GM12864 (cell line): ENCODE measurements at places on chromosomes 3 and 15.

GRCh38 chr3:63470745-63471144 lies 181.7 kb upstream of the SNTN start:
- DNase-seq: no peak

- DNase-seq: no peak
Observed at GRCh38 chr15:92968926-92969651, 69.0 kb downstream of the CHD2 start.

GRCh38 chr3:49530231-49530630 lies 24.0 kb upstream of the BSN start:
- no peak for DNase-seq

GRCh38 chr15:62391641-62392262 lies 226.7 kb upstream of the C2CD4B start:
- DNase-seq: no peak

GRCh38 chr3:133949438-133949837 lies 53.8 kb upstream of the RAB6B start:
- DNase-seq: no peak

GRCh38 chr15:51589881-51590568 lies 32.5 kb downstream of the DMXL2 start:
- no peak for DNase-seq

DNA sequence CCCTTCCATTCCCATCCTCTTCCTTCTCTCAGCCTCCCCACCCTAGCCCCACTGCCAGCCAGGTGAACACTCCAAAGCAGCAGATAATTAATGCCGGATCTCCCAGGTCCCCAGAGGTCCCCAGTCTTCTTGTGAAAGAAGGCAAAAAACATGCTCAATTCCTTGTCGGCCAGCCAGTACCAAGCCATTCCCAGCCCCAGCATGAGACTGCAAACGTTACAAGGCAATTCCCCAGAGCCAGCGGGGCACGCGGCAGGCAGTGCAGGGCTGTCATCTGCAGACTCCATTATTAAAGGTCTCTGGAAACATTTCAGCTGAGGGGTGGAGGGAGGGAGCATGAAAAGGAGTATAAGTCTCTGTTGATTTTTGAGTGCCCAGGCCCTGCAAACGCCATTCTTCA lies 117.8 kb downstream of the XXYLT1 start:
- DNase-seq: no peak

DNA sequence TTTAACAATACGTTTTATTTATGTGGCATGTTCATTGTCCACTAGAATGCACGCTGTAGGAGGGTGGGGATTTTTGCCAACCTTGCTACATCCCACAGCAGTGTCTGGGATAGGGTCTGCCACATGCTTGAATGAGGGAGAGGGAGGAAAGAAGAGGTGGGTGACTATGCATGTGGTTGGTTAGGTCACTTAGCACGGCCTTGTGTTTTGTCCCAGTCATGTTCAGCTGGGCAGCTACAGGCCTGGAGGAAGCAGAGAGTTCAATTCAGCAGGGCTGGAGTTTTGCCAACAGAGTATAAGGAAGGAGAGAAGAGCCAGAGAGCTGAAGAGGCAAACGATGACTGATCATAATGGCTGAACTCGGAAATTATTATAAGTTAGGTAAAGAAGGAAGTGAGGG lies 268.4 kb upstream of the NSMCE3 start:
- no peak for DNase-seq

DNA sequence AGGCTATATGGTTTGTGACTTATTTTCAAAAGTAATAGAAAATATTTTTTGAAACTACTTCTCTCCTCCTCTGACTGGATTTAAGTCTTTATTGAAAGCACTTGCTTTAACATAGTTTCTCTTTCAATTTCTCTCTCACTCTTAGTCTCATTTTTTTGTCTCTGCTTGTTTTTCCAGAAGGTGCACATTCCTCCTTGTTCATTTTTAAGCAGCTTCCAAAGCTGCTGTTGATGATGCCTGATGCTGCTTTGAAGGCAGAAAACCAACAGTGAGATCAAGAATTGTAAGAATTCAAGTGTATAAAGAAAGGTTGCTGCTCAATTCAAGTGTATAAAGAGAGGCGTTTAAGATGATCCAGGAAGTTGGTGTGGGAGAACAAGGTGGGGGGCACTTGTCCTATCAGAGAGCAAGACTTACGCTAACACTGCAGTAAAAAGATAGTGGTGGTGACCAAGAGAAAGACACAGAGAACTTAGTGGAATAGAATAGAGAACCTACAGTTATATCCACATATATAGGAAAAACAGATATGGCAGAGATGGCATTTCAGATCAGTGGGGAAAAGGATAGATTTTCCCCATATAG lies 12.1 kb downstream of the NR2C2 start:
- no peak for DNase-seq

- DNase-seq: no peak
Observed at GRCh38 chr3:18079739-18080138, 337.3 kb upstream of the TBC1D5 start.

- no peak for DNase-seq
Observed at GRCh38 chr3:12437861-12438260, 46.4 kb upstream of the TSEN2 start.

- no peak for DNase-seq
Observed at GRCh38 chr3:99487894-99488293, 150.5 kb upstream of the COL8A1 start.

DNA sequence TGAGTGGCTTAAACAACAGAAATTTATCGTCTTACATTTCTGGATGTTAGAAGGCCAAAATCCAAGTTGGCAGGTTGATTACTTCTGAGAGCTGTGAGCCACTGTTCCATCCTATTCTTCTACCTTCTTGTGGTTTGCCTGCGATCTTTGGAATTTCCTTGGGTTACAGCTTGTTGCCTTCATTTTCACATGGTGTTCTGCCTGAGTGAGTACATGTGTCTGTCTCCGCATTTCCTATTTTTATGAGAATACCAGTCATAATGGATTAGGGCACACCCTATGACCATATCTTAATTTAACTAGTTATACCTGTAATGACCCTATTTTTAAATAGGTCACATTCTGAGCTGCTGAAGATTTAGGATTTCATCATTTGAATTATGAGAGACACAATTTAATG lies 294.3 kb downstream of the CNTN4 start:
- DNase-seq: no peak

DNA sequence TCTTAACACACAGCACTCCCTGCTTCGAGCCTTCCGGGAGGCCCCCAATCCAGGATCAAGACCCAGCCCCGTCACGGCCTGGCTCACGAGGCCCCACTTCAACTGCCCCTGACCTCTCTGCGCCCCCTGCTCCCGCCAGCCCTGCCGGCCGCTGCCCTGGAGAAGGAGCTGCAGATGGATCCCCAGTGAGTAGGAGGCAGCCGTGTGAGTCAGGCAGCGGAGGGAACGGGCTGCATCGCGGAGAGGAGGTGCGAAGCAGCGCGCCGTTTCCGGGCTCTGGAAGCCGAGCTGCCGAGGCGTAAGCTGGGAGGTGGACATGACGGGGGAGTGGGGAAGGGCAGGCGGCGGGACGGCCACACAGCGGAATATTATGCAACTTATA lies 133.4 kb downstream of the TPRA1 start:
- DNase-seq: no peak

DNA sequence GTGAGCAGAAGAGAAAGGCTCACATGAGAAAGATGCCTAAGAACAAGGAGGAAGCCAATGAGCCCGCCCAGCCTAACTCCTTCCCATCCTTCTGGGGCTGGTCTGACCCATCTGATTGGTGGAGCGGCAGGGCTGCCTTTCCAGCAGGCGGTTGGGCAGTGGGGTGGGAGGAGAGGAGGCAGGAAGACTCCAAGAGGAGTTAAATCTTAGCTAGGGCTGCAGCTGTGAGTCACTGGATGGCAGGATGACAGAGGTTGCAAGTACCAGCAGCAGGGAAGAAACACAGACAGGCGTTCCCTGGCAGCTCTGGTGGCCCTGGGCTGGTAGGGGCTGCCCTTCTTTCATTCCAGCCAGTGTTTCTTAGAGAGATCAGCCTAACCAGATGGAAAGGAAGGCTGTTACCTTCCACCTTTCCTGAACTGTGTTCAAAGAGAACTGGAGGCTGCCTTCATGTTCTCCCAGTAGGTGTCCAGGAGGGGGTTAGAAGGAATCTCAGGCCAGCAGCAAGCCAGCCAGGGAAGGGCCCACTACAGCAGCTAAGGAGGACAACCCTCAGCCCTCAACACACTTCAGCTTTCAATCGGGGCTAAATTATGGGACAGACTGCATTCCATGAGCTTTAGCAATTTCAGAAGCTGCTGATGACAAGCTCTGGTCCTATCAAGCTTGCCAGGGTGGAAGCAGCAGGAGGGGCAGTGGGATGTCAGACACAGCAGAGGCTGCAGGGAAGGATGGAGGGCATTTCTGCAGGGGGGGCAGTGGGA lies 50.3 kb downstream of the CHSY1 start:
- DNase-seq: no peak

DNA sequence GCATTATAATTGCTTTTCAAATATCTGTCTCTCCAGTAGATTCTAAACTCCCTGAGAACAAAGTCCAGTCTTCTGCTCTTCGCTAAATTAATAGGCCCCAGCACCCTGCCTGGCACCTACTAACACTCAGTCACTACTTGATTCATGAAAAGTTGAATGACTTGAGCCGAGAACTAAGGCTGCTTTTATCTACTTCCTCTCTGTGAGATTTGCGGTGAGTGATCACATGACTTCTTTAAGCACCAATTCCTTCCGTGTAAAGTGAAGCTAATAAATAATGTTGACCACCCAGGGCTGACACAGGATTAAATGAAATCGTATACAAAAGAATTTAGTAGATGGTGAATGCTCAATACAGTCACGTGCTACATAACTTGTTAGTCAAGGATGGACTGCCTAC lies 44.6 kb upstream of the PGPEP1L start:
- no peak for DNase-seq

GRCh38 chr15:59751552-59752413 lies 62.7 kb upstream of the BNIP2 start:
- DNase-seq: no peak

DNA sequence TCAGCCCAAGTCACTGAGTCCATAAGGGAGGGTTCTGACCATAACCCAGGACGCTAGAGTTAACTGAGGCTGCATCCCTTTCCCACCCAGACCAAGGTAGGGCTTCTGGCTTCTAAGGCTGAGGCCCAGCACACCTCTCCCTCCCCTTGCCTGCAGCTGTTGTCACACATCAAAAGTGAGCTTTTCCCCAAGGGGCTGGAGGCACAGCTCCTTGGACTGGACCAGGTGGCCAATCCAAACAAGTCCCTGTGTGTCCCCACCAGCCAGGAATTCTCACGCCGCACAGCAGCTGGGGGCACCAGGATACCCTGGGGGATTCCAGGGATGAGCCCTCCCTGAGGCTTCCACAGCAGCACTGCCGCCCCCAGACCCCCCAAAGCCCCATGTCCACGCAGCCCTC lies 22.3 kb upstream of the ISLR2 start:
- no peak for DNase-seq

GRCh38 chr3:186308549-186308948 lies 53.5 kb downstream of the DGKG start:
- DNase-seq: no peak

GRCh38 chr15:76060118-76060989 lies 569 bp downstream of the TMEM266 start:
- DNase-seq: peak; percentile 15

GRCh38 chr15:100601163-100601562 lies 821 bp downstream of the LINS1 start:
- DNase-seq: no peak

- DNase-seq: no peak
Observed at GRCh38 chr15:65916041-65916663, 46.9 kb downstream of the RAB11A start.

DNA sequence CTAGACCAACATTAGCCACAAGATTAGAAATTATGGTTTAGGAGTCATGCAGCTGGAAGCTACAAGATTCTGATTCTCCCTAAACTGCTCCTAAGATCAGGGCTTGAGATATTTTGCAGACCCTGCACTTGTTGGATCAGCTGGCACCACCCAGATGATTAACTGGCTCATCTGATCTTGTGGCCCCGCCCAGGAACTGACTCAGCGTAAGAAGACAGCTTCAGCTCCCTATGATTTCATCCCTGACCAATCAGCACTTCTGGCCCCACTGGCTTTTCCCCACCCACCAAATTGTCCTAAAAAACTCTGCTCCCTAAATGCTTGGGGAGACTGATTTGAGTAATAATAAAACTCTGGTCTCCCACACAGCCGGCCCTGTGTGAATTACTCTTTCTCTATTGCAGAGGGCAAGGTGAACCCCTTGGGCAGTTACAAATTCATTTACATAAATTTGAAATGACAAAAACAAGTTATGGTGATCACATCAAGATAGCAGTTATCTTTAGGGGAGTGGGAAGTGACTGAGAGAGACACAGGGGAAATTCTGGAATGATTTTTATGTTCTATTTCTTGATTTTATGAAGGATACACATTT lies 76.5 kb downstream of the CD200R1L start:
- DNase-seq: no peak

- no peak for DNase-seq
Observed at GRCh38 chr3:136694321-136694720, 57.9 kb downstream of the STAG1 start.

- DNase-seq: no peak
Observed at GRCh38 chr3:188721990-188722389, 449.8 kb upstream of the TPRG1 start.

DNA sequence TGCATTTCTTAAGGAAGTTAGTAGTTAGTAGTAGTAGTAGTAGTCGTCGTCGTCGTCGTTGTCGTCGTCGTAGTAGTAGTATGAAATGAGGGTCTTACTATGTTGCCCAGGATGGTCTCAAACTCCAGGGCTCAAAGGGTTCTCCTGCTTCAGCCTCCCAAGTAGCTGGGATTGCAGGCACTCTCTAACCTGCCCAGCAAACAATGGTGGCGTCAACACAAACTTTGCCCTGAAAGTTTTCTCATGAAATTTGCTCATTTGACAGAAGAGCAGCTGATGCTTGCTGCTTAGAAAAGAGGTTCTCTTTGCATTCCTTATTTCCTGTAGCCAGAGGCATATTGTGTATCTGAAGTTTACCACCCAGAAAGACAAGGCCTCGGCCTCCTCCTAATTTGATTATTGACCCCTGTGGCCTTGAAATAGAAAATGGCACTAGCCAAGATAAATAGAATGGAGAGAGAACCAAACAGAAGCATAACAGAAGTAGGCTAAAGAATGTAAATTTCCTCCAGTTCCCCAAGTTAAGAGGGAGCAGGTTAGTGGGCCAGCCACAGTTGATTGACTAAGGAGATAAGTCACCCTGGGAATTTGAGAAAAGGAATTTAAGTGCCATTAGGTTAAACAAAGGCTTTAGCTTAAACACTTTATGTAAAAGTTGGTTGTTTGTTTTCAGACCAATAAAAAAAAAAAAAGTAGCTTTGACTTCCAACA lies 166.2 kb upstream of the ROBO2 start:
- no peak for DNase-seq

DNA sequence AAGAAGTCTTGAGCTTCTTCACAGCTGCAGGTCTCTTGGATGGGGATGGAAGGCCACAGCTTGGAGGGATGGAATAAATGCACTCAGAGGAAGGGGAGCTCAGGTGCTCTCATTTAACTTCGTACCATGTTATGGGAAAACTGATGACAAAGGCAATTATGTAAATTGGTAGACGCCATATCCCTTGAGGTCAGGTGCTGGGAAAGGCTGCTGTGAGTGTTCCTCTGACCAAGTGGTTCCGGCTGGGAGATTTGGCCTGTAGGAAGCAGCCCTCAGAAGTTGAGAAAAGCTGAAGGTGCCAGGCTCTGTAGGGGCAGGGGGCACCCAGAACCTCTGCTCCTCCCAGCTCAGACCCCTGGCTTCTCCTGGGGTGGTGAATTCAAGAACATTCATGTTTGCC lies 47.1 kb downstream of the FAH start:
- DNase-seq: no peak

- no peak for DNase-seq
Observed at GRCh38 chr15:65286069-65286703, 497 bp downstream of the PARP16 start.
